MG63 (cell line): ENCODE measurements at places on chromosomes 12 and 14. TPM values are rescaled to one million over a fixed set of nuclear protein-coding genes. Genes with fewer than 3 reads are reported as not detected.

OASL gene
- total RNA-seq: 25.4 and 51.1 TPM in 2 replicates

- DNase-seq: no peak
Measured at GRCh38 chr12:64172143-64172970, 49.7 kb downstream of the KICS2 start.

DNA sequence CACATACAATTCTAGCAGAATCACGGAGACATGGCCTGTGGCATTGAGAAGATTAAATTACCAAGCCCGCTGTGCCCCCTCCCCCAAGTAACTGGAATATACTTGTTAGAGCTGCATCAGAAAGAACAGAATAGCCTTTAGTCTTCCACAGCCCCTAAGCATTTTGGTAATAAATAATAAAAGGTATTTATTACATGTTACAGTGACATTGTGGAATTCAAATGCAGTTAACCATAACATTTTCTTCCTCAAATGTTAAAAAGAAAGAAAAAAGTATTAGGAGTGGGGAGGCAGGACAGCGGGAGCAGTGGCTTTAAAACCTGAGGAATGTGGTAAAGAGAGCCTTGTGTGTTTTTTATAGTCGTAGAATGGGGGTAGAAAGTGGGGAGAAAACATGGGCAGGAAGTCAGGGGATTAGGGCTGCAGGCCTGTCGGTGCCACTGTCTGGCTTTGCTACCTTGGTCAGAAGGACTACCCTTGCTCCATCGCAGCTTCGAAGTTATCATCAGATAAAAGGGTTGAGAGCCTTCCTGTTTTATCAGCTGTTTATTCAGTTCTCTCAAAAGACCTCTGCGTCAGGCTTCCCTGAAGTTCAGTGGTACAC is 255.9 kb downstream of the MSRB3 start:
- DNase-seq: no peak

DNA sequence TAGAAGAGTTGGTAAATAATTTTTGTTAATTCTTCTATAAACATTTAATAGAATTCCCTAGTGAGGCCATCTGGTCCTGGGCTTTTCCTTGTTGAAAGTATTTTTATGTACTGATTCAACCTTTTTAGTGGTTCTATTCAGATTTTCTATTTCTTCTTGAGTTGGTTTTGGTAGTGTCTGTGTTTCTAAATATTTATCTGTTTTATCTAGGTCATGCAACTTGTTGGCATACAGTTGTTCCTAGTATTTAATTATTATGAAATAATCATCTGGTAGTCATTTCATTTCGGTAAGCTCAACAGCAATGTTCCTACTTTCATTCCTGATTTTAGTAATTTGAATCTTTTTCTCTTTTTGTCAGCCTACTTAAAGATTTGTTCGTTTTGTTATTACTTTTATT is 234.1 kb upstream of the GARIN2 start:
- DNase-seq: no peak

WNT1 gene
- not detected in 2 replicates for total RNA-seq

NUAK1 gene
- 1.9 and 4.9 TPM in 2 replicates for total RNA-seq

TAS2R14 gene
- 0.12 and 2.6 TPM in 2 replicates for total RNA-seq

GRCh38 chr12:8668441-8668840 is 5.8 kb upstream of the MFAP5 start:
- no peak for DNase-seq

DNA sequence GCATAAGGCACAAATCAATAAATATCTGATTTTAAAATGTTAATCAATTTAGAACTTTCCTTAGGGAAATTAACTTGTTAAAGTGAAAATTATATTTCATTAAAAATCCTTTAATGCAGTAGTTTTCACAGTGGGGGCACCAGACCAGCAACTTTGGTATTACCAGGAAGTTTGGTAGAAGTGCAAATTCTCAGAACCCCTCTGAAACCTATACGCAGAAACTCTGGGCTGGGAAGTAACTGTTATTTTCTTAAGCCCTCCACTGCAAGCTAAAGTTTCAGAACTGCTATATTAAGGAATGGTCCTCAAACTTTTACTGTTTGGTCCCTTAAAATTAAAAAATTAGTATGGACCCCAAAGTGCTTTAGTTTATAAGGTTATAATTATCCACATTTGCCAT is 35.7 kb downstream of the GNPTAB start:
- DNase-seq: no peak

DNA sequence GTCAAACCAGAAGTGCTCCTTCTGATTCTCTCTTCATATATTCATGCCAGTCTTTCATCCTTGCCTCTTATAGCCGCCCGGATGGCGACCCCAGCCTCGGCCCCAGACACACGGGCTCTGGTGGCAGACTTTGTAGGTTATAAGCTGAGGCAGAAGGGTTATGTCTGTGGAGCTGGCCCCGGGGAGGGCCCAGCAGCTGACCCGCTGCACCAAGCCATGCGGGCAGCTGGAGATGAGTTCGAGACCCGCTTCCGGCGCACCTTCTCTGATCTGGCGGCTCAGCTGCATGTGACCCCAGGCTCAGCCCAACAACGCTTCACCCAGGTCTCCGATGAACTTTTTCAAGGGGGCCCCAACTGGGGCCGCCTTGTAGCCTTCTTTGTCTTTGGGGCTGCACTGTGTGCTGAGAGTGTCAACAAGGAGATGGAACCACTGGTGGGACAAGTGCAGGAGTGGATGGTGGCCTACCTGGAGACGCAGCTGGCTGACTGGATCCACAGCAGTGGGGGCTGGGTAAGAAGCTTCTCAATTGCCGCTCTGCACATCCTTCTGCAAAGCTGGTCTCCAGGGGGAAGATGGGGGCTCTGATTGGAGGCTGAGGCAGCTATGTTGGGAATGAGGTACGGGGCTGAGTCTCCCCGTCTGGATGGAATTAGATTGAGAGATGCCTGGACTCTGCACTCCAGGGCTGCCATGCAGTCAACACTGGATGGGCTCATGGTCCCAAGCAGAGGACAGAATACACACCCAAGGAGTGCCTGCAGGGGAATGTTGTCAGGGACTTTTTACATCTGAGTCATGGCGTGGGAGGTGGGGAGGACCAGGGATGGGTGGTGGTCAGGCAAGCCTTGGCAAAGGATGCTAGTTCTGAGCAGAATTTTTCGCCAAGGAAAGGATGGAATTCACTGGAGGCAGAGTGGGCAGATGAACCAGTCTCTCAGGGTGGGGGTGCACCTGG is 1.3 kb downstream of the BCL2L2 start:
- peak; percentile 9 for DNase-seq

RPS26 gene
- 313 and 847 TPM in 2 replicates for total RNA-seq

DNA sequence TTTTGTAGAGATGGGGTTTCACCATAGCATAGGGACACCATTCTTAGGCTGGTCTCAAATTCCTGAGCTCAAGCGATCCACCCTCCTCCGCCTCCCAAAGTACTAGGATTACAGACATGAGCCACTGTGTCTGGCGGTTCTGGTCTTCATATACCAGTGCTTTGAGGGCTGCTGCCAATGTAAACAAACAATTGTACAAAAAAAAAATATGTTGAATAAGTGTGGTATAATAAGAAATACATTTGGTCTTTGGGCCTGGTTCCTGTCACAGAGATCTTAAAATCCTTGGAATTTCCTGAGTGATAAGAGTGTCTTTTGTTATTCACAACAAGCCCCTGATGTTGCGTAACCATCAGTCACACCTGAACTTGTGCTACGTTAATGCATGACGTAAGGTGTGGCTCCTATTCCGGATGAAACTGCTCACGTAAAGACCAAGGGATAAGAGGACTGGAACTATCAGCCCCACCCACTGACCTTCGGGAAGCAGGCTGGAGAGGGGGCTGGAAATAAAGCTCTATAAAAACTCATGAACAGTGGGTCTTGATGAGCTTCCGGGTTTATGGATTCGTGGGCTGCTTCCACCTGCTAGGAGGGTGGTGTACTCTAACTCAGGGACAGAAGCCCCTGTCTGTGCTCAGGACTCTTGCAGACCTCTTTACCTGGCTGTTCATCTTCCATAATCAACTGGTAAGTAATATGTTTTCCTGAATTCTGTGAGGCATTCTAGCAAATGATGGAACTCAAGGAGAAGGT is 16.5 kb upstream of the RIMKLB start:
- DNase-seq: peak; percentile 49

- DNase-seq: no peak
Measured at GRCh38 chr12:8819666-8819980, 2.8 kb upstream of the A2ML1 start.

- DNase-seq: peak; percentile 45
Measured at GRCh38 chr14:38143659-38144505, 63.8 kb upstream of the SSTR1 start.

DNA sequence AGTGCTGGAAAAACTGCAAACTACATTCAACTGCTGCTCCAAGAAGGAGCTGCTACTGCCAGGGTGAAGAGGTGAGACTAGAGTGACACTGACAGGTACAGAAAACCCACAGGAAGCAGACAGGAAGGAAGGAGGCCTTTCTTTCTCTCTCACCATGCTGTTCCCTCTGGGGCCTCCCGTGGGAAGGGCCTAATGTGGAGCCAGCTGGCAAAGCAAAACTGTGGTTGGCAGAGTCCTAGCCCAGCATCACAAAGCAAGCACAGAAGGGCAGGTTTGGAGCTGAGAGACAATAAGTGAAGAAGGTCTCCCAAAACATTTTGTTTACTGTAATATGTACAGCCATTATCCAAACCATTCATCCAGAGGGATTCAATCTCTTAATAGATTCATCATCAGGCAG is 122.5 kb upstream of the MAX start:
- DNase-seq: peak; percentile 31

GRCh38 chr14:49405291-49405690 is 180.9 kb downstream of the RPS29 start:
- DNase-seq: peak; percentile 43

DNA sequence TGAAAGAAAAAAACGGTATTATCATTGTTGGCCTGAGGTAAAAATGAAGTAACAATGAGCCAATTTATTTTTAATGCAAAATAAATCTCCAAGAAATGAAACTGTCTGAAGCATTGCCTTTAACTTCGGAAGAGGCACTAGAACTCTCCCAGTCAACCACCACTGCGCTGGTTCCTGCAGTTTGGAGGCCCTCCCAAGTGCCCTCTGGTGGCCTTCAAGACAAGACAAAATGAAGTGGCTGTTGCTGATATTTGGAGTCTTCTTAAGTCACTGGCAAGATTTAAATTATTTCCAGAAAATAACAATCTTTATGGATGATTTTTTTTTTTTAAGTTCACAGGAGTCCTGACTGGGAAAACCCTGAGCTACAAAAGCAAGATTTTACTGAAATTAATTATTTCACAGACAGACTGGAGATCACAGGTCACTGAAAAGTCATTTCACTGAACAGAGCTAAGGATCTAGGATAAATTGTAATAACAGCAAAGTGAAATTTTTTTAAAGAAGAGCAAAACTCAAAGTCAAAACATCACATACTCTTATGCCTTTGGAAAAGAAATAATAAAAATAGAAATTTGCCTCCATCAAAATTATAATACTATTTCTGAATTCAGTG is 58.2 kb downstream of the DICER1 start:
- DNase-seq: peak; percentile 53

LGR5 gene
- not detected in 2 replicates for total RNA-seq

EML5 gene
- 0.23 and 0.62 TPM in 2 replicates for total RNA-seq

NUP37 gene
- total RNA-seq: 77.9 and 187 TPM in 2 replicates

DNA sequence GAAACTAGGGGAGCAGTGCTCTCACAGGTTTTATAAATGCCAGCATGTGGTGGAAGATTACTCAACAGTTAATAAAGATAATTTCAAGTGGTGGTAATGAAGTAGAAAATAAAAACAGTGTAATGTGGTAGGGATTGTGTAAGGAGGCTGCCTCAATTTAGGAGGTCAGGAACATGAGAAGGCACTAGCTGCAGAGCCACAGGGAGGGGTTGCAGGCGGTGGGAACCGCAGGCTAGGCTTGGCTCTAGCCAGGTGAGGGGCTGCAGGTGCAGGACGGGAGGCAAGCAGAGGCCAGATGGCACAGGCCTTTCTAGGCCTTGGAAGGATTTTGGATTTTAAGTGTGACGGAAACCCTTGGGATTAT is 768 bp downstream of the METTL25 start:
- DNase-seq: no peak

MIPOL1 gene
- 6.0 and 9.2 TPM in 2 replicates for total RNA-seq

HSPB8 gene
- total RNA-seq: 18.2 and 22.3 TPM in 2 replicates

PLCZ1 gene
- total RNA-seq: not detected in 2 replicates

DNA sequence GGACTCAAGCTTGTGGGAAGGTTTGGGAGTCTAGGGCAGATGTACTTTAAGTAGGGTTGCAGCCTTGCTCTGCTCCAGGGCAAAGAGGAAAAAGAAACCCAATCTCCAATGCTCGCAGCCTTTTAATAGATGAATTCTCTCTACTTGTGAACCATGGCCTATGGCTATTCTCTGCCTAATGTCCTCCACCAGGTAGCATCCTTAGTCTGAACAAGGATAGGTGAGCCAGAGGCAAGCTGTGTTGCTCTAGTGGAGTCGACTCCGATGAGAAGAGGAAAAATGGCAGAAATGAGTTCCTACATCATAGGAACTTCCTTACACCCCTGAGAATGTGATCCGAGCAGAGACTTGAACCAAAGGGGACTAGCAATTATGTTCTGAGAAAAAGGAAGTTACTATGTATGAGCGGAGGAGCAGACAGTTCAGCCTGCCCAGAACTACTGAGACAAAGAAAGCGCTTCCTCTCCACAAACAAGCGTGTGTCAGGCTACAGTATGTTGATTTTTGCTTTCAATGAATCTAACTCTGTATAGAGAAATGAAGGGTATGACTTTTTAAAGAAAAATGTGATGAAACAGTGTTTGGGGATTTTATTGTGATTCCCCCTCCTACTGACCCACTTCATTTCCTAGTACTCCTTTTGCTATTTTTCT is 153.6 kb upstream of the ARID2 start:
- no peak for DNase-seq

IGF1 gene
- total RNA-seq: not detected in 2 replicates

DNA sequence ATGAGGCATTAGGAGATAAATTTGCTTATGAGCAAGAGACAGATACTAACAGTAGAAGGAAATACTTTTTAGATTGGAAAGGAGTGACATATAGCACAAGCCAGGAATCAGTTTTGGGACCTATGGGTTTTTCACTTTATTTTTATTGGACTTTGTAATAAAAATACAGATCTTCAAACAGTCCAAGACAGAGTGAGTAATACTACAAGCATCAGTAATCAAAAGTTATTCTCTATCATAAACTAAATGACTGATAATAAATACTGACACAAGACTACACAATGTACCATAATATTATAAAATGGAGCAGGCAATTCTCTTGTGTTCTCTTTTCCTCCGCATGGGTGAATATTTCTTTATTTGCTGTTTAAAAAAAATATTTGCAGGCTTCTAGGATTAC is 85.8 kb downstream of the DERA start:
- DNase-seq: no peak
